ENCODE measurements at places on chromosomes 12 and 14.

- DNase-seq, result no peak
These were observed 5.3 kb downstream of the C2CD5 start for GRCh38 chr12:22539055-22539454.

- no peak for DNase-seq
These were observed 52.2 kb upstream of the CD163 start for GRCh38 chr12:7555752-7556151.

DNA sequence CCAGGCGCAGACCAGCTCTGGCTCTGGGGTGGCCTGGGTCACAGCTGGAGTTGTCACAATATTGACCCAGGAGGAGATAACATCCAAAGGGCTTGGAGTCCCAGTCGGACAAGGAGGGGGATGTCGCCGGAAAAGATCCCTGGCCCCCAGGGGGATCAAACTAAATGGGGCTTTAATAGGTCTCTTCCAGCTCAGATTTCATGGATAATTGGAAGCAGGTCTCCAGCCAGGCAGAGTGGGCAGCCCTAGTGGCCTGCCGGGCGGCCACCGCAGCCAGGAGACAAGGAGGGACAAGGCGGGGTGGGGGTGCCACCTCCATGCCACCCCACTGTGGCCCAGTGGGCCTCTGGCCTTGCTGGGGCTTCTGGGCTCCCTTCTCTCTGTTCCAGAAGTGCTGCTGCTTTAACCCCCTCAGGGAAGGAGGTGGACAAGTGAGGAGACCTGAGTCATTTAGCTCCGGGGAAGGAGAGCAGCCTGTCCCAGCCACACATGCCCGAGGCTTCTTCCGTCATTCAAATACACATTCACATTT lies 23.1 kb upstream of the PGF start:
- DNase-seq, result no peak

- DNase-seq, result peak; percentile 66
These were observed 2.6 kb upstream of the WNT10B start for GRCh38 chr12:48973941-48974673.

GRCh38 chr12:103144278-103144677 lies 186.8 kb downstream of the ASCL1 start:
- DNase-seq, result no peak

DNA sequence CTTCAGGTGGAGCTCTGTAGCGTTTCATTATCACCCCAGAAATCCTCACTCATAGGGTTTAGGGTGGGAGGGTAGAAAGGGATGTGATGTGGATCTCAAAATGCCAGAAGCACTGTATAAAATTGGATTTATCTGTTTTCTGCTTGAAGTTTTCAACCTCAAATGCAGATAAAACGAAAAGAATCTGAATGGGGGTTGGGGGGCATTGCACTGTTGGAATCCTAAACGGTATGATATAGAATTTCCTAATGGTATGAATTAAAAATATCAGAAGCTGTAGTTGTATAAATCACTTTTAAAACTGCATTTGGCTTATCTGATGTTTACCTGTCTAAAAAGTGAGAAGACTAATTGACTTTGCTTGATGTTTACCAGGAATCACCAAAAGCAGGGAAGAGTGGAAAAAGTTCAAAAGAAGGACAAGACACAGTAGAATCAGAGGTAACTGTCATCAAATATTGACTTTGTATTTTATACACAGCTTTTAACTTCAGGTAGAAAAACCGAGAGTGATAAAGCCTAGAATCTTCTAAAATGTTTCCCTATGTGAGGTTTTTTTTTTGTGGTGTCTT lies 1.1 kb downstream of the PPP2R5C start:
- no peak for DNase-seq

All from activated T-cell treated with anti-CD3 and anti-CD28 coated beads, Interleukin-2, amount 50 U/mL, for 48 hours (primary cell).